T-helper 2 cell (primary cell): ENCODE measurements at places on chromosomes 3 and 15.

DNA sequence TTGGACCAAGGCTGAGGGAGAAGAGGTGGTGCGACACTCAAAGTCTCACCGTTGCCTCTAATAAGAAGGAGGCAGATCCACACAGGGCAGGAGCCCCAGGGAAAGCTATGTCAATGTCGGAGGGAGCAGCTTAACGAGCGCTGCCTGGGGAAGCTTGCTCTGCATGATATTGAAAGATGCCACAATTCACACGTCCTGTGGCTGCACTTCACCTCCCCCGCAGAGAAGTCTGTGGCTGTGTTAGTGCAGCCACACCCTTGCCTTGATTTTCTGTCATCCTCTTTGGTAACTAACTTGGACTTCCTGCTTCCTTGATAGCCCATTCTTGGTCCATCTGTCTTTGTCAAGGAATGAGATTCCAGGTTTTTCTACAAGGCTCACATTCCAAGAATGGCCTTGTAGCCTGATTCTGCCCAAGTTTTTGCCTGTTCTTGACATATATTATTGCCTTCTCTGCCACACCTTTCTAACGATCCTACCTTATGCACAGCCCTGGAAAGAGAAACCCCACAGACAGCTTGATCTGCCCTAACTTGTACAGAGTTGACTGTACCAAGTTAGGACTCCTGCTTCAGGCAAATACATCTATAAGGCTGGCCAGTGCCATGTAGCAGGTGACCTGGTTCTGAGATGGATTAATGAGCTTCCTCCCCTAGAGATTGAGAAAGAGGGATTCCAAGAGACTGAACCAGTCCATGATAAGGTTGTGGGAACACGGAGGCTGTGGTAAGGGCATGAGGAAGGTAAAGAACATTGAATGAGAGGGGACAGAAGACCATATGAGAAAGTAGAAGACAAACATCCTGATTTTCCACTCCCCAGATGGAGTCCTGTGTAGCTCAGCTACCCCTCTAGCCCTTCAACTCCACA lies 153.0 kb upstream of the WNT5A start:
- no peak for DNase-seq

GRCh38 chr3:136751316-136752171 lies 634 bp downstream of the STAG1 start:
- peak; percentile 59 for DNase-seq

DNA sequence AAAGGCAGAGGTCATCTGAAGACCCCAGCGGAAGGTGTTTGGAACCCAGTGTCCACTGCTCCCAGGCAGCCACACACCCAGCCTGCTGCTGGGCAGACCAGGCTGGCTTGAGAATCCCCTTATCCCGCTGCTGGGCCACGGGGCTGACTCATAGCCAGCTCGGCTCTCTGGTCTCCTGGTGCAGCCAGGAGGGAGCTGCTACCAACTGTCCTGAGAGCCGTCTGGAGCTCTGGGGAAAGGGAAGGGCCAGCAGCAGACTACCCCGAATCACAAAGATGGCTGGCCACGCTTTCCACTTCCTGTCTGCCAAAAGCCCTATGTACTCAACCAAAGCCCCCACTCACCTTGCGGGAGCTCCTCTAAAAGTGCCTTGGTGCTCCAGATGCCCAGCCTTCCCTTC lies 38.3 kb downstream of the WHAMM start:
- DNase-seq, result no peak

- no peak for DNase-seq
Observed at GRCh38 chr3:194556086-194557056, 69.6 kb upstream of the ATP13A3 start.

DNA sequence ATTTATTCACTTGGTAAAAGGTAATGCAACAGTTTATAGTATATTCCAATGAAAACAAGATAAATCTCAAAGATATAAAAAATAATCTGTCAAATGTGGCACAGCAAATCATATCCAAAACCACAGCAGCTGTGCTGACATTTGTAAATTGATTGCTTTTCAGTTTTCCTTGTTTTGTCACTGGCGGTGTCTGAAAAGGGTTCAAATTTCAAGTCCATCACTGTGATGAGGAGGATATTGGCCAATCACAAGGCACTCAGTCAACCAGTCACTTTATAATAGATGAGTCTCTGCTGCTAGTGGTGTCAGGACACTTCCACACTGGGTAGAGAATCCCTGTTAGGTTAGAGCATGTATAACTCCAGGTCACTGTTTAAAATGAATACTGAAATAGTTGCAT lies 154.8 kb downstream of the SLC9A9 start:
- DNase-seq, result no peak
